ENCODE measurements at places on chromosomes 2 and 18.

DNA sequence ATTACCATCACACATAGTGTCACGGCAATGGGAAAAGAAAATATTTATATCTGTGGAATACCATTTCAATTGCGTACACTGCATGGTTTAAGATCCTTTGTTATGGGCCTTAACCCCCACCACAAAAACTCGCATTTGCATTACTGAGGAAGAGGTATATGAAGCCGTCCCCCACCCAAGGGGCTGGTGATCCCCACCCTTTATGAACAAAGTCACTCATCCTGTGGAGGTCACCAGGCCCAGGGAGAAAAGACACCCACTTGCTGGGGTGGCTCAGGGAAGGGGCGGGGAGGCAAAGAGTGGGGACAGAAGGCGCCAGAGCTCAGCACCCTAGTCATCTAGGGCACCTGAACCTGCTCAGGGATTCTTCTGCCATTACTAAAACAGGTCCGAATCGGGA is 133.8 kb downstream of the ZNF516 start:
- no peak for DNase-seq

DNA sequence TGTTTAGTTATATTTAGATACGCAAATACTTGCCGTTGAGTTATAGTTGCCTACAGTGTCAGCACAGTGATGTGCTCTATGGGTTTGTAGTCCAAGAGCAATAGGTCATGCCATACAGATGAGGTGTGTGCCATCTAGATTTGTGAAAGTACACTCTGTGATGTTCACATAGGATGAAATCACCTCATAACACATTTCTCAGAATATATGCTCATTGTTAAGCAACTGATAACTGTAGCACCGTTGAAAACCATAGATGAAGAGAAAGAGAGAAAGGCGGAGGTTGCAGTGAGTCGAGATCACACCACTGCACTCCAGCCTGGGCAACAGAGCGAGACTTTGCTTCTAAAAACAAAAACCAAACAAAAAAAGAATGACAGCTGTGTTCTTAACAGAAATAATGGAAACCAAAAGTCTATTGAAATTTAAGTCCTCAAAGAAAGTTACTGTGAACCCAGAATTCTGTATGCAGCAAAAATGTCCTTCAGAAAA is 9.5 kb downstream of the DGKD start:
- DNase-seq, result no peak

- DNase-seq, result no peak
These were observed 39.7 kb downstream of the HPCAL1 start for GRCh38 chr2:10342245-10342951.

DNA sequence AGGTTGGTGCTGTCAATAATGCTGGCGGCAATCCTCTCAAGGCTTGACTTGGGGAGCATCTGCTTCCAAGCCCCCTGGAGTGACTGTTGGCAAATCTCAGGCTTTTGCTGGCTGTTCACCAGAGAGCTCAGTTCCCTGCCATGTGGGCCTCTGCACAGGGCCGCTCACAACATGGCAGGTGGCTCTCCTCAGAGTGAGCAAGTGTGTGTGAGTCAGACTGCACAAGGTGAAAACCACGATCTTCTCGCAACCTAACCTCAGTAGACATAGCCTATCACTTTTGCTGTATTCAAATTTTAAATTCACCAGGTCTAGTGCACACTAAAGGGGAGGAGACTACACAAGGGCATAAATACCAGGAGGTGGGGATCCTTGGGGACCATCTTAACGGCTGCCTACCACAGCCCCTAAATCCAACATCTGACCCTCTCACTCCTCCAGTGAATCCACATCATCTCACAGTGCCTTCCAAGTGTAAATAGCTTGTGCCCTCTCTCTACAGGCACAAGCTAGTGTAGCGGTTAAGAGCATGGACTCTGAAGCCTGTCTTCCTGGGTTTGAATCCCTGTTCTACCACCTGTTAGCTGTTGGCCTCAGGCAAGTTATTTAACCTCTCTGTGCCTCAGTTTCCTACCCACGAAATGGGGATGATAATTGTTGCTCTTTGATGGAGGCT is 187.7 kb upstream of the CXCR4 start:
- peak; percentile 78 for DNase-seq

DNA sequence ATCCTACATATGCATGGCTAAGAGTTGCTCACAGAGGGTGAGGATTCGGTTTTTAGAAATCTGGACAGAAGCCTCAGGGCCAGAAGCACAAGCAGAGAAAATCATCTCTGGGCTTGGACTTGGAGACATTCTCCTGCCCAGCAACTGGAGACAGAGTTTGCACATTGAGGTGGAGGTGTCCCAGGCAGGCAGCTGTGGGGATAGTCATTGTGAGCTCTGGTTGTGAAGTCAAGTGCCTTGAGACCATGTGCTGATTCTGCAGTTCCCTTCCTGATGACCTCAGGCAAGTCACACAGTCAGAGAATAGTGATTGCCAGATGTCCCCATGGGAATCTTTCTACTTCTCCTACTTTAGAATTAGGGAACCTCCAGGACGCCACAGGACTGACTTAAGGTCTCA is 108.4 kb upstream of the LDAH start:
- DNase-seq, result no peak

All from activated CD4-positive, alpha-beta T cell treated with anti-CD3 and anti-CD28 coated beads, Interleukin-2, amount 10 ng/mL, durations not matched to agents 24 days and 14 days (primary cell).